ENCODE measurements at places on chromosomes 2 and 18.

DNA sequence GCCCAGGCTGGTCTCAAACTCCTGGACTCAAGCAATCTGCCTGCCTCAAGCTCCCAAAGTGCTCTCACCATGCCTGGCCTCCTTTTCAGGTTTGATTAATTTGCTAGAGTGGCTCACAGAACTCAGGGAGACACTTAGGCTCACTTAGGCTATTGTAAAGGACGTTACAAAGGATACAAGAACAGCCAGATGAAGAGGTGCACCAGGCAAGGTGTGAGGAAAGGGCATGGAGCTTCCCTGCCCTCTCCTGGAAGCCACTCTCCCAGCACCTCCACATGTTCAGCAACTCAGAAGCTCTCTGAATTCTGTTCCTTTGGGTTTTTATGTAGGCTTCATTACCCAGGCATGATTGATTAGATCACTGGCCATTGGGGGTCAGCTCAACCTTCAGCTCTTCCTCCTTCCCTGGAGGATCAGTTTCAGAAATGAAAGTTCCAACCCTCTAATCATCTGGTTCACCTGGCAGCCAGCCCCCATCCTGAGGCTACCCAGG lies 78.7 kb upstream of the RGPD5 start:
- no peak for DNase-seq

DNA sequence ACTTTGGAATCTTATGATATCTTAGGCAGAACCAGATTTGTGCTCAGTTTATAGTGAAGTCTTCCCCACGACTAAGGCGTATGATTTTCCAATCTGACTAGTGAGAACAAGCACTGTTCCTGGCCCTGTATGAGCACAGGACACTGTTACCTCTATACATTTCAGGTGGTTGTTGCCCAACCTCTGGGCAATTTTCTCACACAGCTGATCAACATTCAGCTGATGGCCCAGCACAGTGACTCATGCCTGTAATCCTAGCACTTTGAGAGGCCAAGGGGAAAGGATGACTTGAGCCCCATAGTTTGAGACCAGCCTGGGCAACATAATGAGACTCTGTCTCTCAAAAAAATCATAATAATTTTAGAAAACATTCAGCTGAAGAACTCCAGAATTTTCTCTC lies 119.5 kb downstream of the ASXL3 start:
- no peak for DNase-seq

GRCh38 chr2:166892397-166892796 lies 4.1 kb downstream of the XIRP2 start:
- DNase-seq, result no peak

- DNase-seq, result no peak
Observed at GRCh38 chr2:230627806-230628724, 84.6 kb upstream of the CAB39 start.

DNA sequence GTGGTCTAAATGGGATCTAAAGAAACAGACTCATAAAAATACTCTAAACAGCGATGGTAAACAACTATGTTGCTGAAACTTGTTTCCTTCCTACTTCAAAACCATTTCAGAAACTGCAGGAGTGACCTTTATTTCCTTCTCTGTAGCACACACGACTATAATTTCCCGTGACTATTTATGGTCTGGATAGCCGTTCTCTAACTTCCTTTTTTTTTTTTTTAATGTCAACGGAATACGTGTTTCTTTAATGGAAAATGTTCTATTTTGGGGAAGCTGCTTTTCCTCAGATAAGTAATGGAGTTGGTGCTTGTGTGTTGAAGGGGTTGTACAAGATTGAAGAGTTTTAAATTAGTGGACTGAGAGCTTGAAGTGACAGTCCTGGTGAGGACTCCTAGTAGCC lies 224.1 kb downstream of the PHLPP1 start:
- DNase-seq, result no peak

DNA sequence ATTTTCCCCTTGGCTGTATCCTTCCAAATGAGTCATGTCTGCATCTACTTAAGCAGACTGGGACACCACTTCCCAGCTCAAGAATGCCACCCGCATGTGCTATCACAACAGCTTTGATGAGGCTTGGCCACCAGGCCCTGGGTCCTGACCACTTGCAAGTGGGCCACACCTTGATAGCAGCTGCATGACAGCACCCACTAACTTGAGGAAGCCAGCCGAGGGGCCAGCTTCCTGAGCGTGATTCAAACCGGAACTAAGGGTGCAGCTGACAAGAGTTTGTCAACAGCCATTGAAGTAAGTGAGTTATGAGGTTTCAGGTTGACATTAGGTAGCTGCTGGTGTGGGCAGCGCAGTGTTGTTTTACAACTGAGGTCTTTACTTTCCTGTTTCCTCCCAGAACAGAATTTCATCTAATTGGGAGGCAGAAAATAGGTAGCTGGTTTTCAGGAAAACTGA lies 54.4 kb downstream of the EPHA4 start:
- peak; percentile 52 for DNase-seq

DNA sequence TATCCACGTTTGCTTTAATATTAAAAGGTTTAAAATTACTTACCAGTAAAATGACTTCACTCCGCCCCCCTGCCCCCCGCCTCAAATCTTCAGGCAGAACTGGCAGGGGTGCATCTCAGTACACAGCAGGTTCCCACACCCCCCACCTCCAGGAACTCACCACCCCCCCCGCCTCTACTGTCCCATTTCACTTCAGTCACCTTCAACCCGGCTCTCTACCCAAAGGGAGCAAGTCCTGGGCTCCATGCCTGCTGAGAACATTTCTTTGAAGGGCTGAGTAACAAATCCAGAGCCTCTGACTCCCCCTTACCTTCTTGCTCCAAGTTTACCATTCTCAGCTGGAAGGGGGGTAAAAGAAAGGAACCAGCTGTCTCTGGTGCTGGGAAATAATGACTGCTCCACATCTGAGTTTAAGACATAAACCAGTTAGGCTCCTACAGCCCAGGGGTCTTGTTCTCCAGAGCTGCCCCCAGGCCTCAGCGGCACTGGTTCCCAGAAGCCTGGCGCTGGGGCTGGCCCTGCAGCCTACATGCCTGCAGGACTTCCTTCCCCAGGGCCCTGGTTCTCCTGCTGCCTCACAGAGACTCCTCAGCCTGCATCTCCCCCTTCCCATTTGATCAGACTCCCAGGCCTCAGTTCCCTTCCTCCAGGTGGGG lies 42.8 kb downstream of the DNMT3A start:
- DNase-seq, result no peak

DNA sequence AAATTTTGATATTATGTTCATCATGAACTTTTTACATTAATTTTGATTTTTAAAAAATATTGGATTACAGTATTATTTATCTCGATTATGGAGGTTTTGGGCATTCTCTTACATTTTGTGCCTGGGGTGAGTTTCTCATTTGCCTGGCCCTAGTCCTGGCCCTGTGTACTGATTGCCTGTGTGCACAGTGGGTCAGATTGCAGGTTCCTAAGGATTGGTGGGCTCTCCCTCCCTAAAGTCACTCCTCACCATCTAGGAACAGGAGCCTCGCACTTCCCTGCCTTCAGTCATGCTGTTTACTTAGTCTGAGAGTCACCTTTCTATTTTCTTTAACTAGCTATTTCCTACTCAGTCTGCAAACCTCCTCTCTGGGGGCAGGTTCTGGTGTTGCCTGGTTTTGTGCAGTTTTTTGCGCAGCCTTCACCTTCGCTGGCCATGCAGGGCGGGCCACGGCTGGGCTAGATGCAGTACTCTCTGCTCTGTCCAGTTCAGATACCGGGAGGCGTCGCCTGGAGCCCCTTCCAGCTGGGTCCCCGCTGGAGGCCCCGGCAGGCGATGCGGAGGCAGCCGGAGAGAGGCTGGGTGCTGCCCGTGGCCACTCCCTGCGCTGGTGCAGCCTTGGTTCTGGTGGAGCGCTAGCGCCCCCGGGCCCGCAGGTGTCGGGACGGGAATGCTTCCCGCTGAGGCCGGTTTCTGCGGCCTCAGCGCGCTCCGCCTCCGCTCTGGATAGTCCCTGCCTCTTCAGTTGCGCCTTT lies 23.3 kb upstream of the MC5R start:
- peak; percentile 54 for DNase-seq

GRCh38 chr18:58554404-58554803 lies 74.5 kb downstream of the ALPK2 start:
- DNase-seq, result no peak

DNA sequence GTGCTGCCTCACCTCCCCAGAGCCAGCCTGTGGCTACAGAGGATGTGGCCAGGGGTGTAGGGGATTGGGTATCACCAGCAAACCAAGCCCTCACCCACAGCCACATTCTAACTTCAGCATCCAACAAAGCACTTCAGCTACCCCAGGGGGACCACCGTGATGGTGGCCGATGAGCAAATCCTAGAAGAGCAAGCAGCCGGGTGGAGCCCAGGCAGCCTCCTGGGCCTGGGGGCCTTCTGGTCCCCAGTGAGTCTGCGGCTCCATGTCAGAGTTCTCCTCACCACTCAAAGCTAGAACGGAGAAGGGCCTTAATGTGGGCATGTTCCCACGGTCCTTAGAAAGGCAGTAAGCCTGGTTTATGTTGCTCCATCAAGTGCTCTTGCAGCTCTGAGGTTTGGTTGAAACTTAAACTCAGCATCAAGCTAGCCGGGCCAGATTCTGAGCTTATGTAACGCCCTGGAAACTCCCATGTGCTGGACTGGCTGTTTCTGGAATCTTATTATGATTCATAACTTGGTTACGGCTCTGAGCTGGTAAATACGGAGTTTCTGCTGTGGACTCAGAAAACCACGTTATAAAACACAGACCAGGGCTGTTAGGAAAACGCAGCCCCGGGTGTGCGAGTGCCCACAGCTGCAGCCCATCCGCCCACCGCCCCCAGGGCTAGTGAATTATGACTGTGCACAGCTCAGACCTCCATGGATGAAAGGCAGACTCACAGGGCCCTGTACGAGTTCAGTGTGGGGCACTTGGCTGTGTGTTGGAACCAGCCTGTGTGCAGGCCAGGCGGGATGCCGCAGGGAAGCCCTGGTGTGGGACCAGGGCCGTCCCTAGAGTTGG lies 99.8 kb downstream of the SEPTIN10 start:
- DNase-seq, result no peak

GRCh38 chr2:169613876-169614275 lies 29.7 kb downstream of the PPIG start:
- no peak for DNase-seq

GRCh38 chr18:7452331-7452730 lies 114.8 kb upstream of the PTPRM start:
- peak; percentile 5 for DNase-seq

GRCh38 chr2:200252265-200253067 lies 54.0 kb upstream of the SPATS2L start:
- DNase-seq, result no peak

GRCh38 chr2:207256476-207257207 lies 90.9 kb upstream of the KLF7 start:
- no peak for DNase-seq

DNA sequence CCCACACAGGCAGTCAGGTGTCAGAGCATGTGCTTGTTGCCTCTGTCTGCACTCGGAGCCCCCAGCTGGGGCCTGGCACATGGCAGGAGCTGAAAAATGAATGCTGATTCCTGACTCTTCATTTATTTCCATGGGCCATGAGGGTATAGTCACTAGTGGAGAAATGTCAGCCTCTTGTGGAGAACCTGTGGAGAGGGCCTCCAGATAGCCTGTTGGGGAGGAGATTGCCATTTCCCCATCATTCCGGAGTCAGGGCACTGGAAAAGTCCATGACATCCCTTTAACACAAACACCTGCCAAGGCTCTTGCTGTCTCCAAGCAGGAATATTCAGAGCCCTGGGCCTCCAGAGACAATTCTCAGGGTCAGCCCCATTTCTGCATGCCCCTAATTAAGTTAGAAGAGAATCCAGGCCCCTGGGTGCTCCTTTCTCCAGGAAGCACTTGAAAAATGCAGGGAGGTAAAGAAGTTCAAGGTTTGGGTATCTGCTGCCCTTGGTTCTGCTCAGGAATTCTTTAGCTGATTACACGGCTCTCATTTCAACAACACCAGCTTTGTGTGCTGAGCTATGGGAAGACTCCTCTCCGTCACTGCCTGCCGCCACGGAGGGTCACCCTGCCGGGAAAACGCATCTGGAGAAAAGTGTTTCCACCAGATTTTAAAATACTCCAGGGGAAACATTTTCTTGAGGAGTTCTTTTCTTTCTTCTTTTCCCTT lies 311.3 kb downstream of the MYCN start:
- no peak for DNase-seq

DNA sequence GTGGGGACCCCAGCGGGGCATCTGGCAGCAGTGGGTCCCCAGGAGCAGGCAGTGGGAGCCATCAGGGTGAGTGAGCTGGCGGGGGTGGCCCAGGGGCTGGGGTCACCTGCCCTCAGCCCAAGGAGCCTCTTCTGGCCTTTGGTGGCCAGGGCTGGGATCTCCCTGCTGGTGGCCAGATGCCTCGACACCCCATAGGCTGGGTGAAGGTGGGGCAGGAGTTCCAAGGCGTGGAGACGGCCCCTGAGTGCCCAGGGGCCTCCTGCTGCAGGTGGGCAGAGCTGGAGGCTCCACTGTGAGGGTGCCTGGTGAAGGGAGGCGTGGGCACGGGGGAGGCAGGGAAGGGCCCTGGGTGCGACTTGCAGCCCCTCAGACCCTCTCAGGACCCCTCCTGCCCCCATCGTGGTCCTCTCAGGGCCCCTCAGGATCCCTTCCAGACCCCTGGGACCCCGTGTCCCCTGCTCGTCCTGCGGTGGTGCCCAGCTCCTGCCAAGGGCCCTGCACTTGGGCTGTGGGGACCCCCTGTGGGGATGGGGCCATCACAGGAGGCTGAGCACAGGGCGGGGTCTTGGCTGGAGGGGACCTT lies 5.0 kb upstream of the GPR35 start:
- DNase-seq, result no peak

GRCh38 chr2:74414881-74415761 lies 6.3 kb downstream of the C2orf81 start:
- peak; percentile 41 for DNase-seq

DNA sequence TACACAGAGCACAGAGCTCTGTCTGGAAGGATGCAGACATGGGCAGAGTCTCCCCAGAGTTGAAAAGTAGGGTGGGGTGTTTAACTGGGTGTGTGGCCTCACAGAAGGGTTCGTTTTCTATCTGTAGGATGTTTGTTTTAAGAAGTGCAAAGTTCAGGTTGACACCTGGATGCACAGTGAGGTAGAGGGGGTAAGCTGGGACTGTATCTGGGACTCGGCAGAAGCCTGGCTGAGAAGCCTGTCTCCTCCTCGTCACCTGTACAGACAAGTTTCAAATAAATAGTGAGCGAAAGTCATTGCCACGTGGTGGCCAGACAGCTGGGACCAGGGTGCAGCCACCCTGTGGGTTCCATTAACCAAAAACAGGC lies 145.9 kb downstream of the KLHL29 start:
- no peak for DNase-seq

DNA sequence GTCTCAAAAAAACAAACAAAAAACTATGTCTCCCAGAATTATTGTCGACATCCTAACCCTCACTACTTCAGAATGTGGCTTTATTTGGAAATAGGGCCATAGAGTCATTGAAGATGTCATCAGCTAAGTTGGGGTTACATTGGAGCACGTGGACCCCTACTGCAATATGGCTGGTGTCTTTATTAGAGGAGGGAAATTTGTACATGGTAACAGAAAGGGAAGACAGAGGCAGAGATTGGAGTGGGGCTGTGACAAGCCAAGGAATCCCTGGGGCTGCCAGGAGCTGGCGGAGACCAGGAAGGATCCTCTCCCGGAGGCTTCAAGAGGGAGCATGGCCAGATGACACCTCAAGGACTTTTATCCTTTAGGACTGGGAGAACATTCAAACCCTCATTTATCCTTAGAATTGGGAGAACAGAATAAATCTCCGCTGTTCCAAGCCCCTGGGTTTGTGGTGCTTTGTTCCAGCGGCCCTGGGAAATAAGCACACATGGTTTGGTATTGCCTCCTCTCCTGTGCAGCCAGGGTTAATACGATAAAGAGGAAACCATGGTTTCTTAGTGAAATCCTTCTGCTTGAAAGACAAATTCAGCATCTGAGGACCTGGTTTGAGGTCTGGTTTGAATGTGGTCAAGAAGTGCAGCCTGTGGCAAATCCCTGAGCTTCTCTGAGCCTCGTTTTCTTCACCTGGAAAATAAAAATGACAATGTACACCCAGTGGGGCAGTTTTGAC lies 184.7 kb downstream of the MYCN start:
- no peak for DNase-seq
